ENCODE measurements at places on chromosomes 6 and 20.

- peak; percentile 58 for DNase-seq
Measured at GRCh38 chr20:19934792-19935491, 82.2 kb upstream of the NAA20 start.

DNA sequence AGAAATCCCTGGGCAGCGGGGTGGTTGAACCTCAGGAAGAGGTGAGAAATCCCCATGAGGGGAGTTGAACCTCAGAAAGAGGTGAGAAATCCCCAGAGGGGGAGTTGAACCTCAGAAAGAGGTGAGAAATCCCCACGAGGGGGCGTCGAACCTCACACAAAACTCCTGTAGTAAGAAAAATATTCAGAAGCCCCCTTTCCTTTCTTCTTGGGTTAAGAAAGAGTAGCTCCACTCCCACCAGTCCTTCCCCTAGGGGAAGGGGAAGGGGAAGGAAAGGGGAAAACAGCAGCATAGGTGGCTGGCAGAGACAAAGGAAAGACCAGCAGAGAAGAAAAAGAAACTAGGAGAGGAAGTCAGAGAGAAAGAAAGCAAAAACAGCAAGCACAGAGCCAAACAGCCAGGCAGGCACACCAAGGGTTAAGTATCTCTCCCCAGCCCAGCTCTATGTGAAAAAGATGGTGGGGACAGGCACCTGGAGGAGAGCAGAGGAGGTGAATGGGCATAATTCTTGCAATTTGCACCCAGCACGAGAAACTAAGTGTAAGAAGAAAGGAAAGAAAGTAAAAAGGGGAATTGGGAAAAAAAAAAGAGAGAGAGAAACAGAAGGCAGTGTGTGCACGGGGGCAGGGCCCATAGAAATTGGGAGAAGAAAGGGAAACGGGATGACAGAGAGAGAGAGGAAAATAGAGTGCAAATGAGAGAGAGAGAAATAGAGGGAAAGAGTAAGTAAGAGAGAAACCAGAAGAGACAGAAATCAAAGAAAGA lies 88.2 kb downstream of the PLG start:
- DNase-seq: no peak

DNA sequence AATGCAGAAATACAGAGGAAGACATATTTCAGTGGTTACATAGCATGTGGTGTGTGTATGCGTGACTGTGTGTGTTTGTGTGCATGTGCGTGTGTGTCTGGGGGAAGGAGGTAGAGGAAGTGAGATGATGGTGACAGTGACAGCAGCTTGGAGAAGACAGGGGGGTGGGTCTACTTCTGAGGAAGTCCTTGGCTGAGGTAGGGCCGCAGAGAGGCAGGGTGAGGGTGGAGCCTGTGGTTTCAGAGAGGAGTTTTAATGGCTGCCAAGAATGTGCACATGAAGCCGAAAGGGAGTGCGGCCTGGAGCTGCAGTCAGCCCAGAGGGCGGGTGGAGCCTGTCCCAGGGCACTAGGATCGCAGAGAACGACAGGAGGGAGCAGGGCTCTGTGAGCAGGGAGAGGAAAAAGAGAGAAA lies 22.7 kb upstream of the RNF24 start:
- DNase-seq: no peak

DNA sequence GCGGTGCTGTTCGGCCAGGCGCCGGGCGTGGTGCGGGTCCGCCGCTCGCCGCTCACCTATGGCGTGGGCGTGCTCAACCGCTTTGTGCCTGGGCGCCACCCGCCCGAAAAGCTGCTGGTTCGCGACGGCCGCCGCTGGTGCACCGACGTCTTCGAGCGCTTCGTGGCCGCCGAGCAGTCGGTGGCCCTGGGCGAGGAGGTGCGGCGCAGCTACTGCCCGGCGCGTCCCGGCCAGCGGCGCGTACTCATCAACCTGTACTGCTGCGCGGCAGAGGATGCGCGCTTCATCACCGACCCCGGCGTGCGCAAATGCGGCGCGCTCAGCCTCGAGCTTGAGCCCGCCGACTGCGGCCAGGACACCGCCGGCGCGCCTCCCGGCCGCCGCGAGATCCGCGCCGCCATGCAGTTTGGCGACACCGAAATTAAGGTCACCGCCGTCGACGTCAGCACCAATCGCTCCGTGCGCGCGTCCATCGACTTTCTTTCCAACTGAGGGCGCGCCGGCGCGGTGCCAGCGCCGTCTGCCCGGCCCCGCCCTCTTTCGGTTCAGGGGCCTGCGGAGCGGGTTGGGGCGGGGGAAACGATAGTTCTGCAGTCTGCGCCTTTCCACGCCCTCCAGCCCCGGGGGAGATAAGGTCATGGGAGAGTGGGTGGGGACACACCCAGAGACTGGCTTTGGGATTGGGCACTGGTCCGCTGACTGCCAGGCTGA lies 15.7 kb downstream of the ADISSP start:
- DNase-seq: peak; percentile 85

- no peak for DNase-seq
Measured at GRCh38 chr6:54981276-54981609, 134.7 kb downstream of the FAM83B start.

GRCh38 chr20:24381886-24382285 lies 87.5 kb upstream of the SYNDIG1 start:
- DNase-seq: no peak

DNA sequence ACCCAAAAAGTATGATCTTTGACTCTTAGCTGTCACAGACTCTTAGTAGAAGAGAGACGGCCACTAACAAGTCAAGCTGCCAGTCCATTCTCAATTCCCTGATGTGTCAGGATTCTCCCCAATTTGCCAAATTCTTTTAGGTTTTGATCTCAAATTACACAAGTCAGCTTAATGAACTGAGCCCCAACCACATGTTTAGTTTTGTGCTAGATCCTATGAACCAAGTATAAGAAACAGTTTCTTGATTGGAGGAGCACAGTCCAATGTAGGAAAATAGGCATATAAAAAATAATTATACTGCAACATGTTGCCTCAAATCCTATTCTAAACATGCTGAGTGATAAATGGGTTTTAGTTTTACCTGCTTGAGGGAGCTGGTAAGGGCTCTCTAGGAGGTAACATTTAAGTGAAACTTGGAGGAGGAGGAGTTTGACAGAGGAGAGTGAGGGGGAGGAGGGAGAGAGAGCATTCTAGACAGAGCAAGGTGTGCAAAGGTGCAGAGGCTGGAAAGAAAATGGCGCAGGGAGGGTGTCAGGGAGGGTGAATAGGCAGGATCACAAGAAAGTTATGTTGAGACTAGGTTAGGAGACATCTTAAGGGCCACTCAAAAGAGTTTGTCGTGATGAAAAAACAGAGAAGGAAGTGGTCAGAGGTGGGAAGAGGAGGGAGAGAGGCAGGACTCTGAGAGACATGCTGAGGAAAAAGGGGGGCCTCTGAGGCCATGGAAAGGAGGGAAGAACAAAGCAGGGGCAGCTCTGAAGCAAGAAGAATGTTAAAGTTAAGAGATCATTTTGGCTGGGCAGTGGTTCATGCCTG lies 22.8 kb upstream of the FAM83C start:
- DNase-seq: no peak

DNA sequence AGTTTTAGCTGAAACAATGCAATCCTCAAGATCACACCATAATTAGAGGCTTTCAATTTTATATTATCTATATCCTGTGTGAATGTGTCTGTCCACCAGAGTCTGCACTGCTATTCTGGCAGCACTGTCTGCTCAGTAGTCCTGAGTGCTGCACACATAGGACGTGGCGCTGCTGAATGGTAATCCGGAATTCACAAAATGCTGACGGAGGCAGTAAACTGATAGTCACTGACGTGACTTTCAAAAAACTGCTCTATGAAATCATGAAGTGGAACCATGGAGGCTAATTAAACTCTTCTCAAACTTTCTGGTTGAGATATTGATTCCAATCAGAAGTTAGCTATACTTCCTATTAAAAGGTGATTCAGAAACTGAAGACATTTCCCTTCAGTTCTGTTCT lies 190.8 kb upstream of the NOX3 start:
- no peak for DNase-seq

GRCh38 chr6:88725111-88725975 lies 238.1 kb downstream of the RNGTT start:
- no peak for DNase-seq

DNA sequence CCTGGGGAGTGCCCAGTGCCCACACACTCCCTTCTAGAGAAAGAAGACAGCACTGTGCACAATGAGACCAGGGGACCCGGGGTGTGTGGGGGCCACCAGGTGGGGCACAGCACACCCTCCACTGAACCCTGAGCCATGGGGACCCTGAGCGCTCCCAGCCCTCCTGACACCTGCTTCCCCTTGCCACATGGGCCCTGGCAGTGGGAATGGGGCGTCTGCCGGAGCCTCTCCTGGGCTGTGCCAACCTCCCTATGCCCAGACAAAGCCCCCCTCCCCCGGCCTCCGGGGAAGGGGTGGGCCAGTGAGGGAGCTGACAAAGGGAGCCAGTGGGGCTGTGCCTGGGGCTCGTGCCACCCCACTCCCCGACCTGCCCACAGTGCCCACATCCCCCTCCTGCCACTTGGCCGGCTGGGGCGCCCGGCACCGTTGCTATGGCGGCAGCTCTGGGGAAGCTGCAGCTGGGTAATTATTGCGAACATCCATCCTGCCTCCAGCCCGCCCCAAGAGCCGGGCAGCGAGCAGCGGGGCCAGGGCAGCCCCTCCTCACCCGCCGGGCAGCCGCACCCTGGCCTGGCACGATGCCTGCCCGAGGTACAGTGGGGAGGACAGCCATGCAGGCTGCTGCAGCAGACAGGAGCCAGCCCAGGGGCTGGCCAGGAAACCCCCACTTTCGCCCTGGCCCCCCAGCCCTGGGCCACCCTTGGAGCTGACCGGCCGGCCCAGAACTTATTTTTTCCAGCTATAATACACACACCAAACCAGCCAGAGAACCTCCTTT lies 41.9 kb upstream of the NOL4L start:
- peak; percentile 79 for DNase-seq
